SHP77 treated with DMSO at 0.1 percent for 48 hours (cell line): ENCODE measurements at places on chromosomes 13 and 19.

DNA sequence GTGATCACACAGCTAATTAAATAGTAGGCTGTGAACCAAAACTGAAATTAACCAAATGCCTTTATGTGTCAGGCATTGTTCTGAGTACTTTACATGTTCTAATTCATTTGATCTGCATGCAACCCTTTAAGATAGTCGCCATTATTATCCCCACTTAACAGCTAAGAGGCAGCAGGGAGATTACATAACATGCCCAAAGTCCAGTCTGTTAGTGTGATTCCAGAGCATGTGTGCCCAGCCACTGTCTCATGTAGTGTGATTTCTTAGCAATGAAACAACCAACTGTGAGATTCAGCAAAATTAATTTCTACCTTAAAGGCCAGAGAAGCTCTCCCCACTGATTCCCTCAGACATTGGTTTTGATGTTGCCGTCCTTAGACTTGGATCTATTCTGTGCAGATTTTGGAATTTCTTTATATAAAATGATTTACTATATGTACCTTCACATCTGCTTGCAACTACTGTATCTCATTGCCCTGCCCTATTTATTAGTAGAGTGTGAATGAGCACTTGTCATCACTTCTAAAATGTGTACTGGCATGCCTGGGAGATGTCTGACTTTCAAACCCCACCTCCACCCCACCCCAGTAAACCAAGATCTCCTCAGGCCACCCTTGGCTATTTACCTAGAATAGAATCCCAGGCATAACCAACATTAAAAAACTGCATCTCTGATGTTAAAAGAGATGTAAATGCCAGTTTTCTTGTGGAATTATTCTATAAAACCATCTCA lies 41.2 kb downstream of the POLR1D start:
- no peak for DNase-seq

DNA sequence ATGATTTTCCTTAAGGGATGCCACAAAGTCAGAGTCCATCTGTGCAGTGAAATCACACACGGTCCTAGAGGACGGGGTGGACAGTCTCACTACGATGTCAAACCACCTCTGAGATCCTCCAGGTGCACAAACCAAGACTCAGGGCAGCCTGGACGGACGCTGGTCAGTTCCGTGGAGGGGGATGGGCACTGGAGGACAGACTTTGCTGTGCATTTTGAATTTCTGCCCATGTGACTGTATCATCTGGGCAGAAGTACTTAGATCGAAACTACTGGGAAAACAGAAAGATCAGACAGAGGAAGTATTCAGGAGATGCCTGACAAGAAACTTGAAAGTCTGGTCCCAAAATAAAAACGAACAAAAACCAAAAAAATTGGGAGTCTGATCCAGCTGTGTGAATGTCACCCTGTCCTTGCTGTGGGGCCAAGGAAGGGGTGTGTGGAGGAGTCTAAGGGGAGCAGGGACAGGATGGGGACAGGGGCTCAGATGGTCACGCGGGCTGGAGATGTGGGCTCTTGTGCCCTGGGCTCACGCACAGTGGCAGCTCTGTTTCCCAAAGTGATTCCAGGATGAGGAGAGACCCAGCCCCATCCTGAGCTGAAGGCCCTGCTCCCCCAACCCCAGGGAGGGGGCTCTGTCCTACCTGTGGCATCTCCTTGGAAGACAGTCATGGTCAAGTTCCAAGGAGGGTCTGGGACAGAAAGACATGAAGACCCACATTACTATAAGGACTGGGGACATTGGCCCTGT lies 1.5 kb downstream of the SIGLEC8 start:
- DNase-seq: no peak

GRCh38 chr13:112952759-112953551 lies 16.1 kb upstream of the MCF2L start:
- DNase-seq: no peak

GRCh38 chr19:34676697-34677385 lies at the start of gene SCGB2B2:
Gene SCGB2B2, minus strand, starts transcription at chr19:34677159. Its CDS starts 82,596 bp downstream, at chr19:34594563.
- peak; percentile 97 for DNase-seq

GRCh38 chr13:26727633-26728032 lies 33.0 kb downstream of the GPR12 start:
- no peak for DNase-seq

DNA sequence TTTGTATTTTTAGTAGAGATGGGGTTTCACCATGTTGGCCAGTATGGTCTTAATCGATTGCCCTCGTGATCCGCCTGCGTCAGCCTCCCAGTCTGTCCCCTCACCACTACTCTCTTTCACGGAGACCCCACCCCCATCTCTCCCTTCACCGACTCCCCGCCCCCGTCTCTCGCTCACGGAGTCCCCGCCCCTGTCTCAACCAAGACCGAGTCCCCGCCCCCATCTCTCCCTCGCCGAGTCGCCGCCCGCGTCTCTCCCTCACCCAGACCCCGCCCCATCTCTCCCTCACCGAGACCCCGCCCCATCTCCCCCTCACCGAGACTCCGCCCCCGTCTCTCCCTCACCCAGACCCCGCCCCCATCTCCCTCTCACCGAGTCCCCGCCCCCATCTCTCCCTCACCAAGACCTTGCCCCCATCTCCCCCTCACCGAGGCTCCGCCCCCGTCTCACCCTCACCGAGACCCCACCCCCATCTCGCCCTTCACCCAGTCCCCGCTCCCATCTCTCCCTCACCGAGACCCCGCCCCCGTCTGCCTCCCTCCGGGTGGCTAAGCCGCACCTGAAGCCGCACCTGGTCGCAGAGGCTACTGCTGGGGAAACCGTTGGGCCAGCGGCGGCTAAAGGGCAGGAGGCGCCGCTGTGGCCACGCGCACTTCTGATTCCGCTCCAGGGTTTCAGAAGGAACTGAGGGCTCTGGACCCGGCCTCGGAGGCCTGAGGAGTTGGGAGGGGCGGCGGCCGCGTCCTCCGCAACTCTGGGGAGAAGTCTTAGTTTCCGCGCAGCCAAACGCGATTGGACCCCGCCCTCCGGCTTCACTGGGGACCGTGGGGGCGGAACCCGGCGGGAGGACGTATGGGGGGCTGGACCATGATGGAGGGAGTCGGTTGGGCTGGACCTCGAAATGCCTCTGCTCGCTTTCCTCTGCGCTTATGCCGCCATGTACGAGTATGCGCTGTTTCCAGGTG lies 17.1 kb upstream of the ZNF846 start:
- peak; percentile 73 for DNase-seq

- DNase-seq: peak; percentile 33
These were observed 32.4 kb downstream of the RASA3 start for GRCh38 chr13:114099918-114100445.

GRCh38 chr13:81562598-81562997 lies 1221.7 kb upstream of the SPRY2 start:
- no peak for DNase-seq

- peak; percentile 30 for DNase-seq
These were observed 170.6 kb downstream of the FLT1 start for GRCh38 chr13:28324181-28324789.

DNA sequence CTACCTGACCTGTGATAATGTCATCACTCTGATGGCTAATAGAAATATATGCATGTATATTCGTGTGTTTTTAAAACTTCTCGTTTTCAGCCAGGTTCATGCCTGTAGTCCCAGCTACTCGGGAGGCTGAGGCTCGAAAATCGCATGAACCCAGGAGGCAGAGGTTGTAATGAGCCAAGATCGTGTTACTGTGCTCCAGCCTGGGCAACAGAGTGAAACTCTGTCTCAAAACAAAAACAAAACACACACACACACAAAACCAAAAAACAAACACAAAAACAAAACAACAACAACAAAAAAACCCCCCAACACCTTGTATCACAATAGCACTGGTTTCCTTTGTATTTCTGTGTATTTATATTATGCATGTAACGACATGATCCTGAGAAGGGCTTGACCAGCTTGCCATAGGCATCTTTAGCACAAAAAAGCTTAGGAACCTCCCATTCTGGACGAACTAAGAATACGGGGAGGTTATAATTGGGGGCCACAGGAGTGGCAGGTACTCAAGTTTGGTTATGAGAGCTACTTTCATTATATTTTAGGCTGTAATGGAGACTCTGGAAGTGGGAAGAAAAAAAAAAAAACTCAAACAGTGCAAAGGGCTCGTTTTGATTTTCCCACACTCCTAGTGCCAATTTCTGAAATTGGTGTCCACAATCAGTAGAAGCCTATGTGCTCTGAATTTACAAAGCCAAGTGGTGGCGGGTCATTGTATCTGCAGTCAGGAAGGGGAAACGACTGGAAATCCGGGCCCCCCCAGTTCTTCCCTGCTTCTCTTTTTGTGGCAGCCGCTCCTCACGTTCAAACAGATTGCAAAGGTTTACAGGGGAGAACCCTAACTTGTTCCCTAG lies 1.2 kb upstream of the ACP7 start:
- no peak for DNase-seq

DNA sequence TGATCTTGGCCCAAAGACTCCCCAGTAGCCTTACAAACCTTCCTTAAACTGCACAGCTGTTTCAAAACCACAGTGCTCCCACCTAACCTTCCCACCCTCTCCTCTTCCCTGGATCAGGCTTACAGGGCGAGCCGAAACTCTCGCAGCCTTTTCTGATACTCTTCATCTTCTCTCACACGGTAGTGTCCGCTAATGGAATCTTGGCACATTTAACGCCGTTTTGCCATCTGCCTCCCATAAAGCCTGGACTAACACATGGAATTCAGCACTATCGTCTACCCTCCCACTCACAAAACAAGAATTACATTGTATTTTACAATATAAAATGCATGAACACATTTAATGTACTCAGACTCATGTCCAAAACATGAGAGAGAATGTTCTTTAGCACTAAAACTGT lies 135.9 kb downstream of the RAP2A start:
- no peak for DNase-seq

DNA sequence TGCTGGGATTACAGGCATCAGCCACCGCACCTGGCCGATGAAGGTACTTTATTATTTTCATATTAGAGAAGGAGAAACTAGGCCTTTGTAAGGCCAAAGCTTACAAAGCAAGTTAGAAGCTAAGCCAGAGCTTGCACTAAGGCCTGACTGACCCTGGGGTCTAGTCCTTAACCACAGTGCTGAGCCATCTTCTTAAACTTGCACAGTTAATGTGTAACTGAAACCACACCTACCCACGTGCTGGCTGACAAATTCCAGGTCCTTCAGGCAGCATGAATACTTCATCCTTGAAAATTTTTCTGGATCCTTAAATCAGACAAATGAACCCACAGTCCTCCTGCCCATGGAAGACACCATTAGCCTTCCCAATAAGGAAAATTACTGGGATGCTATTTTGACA lies 880.6 kb downstream of the UQCRFS1 start:
- DNase-seq: no peak

DNA sequence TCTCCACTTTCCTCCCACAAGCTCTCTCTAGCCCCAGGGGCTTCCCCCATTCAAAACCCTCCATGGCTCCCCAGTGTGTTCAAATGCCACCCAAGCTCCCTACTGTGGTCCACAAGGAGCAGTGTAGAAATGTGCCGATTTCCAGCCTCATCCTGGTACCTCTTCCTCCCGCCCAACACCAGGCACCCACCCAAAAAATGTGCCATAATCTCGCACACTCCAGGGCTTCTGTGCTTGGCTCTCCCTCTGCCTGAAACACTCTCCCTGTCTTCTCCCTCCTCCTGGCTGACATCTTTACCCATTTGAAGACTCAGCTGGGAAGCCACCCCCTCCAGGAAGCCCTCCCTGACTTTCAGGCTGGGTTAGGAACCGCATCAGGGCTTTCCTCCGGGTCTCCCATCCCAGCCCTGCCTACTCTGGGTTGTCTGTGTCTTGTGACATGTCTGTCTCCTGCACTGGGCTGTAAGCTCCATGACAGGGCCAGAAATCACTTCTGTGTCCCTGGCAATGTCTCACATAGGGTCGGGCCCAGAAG lies 16.6 kb upstream of the MEIS3 start:
- no peak for DNase-seq

DNA sequence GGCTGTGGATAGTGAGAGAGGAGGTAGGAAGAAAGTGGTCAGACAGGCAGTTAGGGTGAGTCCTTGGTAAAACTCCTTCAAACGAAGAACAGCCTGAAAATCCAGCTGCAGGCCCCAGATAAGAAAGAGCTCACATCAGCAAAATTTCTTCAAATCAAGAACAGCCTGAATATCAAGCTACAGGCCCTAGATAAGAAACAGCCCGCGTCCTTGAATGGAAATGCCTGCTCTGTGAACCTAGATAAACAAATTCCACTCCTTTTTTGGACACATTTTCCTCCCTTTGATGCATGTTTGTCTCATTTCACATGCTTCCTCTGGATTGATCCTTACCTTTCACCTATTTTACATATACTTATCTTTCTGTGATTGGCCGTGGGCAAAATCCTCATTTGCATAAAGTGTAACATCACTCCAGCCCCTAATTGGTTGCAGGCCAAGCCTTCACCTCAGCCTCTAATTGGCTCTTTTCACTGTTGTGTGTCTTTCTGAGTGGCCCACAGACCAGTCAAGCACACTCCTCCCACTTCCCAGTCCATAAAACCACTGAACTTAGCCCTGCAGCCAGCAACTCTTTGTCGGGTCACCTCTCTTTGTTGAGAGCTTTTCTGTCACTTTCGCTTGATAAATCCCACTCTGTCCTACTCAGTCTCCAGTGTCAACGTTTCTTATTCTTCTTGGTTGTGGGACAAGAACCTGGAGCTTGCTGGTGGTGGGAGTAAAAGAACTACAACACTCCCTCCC lies 6.0 kb upstream of the SULT2A1 start:
- DNase-seq: no peak

GRCh38 chr13:82330499-82330898 lies 1551.8 kb downstream of the SLITRK1 start:
- no peak for DNase-seq
